ENCODE measurements at places on chromosomes 2 and 18.
A peak's percentile ranks its signal among the peaks of the same experiment; 100 is the strongest.

DNA sequence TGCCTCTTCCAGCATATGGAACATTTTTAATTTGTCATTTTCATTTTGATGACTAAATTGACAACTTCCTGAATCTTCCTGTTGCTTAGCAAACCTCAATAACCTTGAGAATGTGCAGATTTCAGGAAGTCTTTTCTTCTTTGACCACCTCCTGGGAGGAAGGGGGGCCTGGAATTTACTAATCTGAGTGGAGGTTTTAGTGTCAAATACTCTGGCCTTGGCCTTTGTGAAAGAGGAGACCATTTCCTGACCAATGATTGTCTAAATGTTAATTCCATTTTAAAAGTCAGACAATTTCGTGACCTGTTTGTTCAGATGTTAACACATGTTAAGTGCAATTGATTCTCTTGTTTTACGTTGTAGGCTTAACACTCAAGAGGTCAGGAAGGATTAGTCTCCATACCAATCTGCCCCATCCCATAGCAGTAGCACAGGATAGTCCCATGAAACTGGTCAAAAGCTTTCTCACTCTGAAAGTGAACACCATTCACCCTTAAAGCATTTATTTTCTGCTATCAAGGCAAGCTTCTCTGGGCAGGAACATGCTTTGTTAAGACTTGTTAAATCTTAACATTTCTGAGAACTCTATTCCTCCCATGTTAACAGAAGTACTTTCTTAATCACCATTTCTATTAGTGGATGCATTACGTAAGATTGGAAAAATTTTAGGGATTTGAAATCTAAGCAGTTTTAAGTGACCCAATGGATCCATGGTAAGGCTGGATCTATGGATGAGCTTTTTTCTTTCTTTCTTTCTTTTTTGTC, 219.6 kb downstream of the RND3 start:
- DNase-seq: no peak

GRCh38 chr2:227871375-227871791, at the start of gene DAW1:
TSS of gene DAW1 (plus strand) at chr2:227871631. CDS start at chr2:227871690, 59 bp downstream.
- peak; percentile 6 for DNase-seq

- DNase-seq: no peak
These were observed 507 bp downstream of the RTKN start for GRCh38 chr2:74441170-74441689.

- DNase-seq: no peak
These were observed 226.7 kb downstream of the ARHGAP15 start for GRCh38 chr2:143355870-143356269.

GRCh38 chr2:200669308-200669707, 83.5 kb downstream of the AOX1 start:
- no peak for DNase-seq

Data from stimulated activated CD4-positive, alpha-beta T cell treated with anti-CD3 and anti-CD28 coated beads, Interleukin-15, amount 100 ng/mL, for 48 hours (primary cell).